IMR-90 (cell line): ENCODE measurements at places on chromosomes 16 and 17. TPM values are rescaled to one million over a fixed set of nuclear protein-coding genes. Genes with fewer than 3 reads are reported as not detected.

DNA sequence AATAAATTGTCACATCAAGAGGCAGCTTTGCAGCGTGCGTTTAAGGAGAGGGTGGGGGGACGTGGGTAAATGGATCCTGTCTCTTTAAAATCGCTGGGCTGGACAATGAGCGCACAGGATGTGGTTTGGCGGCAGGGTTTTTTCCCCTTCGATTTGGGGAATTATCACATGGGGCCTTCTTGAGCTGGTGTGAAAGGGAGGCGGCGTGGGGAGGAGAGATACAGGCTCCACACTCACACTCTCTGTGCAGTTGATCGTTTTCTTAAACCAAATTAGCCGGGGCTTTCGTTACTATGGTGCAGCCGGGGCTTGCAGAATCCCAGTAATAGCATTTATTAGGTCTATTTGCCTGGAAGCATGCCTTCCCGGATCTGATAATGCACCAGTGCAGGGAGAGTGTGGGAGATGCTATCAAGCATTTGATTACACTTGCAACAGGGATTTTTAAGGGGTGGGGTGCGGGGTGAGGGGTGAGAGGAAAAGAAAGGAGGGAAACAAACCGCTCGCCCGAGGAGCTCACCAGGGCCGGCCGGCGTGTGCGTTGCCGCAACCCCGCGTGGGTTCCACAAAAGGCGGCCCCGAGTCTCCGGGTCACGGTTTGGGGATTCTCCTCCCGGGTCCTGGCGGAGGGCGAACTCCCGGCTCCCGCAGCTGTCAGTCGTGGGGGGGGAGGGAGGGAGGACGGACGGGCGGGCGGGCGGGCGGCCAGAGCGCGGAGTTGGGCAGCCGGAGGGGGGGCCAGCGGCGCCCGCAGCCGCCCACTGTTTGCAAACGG lies 58.8 kb upstream of the GSE1 start:
- DNase-seq: peak; percentile 80

DNA sequence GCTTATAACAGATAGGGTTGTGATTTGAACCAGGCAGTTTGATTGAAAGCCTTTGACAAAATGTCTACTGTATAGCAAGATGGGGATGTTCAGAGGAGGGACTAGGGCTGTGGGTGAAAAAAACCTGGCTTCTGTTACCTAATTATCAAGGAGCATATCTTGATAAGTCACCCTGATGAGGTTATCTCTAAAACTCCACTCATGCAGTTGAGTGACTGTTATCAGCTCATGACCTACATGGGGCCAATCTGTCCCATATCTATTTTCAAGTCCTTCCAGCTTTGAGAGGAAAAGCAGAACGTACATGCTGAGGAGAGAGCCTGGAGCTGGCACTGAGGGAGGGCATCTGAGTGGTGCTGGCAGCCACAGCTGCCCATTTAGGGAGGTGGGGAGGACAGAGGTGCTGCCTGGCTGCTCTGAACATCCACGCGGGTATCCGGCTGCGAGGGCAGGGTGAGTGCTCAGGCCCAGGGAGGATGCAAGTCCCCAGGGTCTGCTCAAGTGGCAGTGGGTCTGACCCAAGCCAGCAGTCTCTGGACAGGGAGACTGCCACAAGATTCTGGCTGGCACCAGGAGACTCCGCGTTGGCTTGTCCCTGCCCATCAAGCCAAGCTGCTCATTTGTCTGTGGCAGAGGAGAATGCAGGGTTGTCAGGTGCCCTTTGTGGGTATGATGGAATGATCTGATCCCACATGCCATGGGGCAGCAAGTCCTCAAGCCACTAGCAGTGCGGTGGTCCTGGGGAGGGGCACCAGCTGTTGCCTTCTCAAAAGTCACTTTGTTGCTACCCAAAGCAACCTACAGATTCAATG lies 29.2 kb downstream of the ATPAF2 start:
- DNase-seq: no peak

GRCh38 chr17:78997881-78998280 lies 11.7 kb downstream of the CANT1 start:
- DNase-seq: no peak

DNA sequence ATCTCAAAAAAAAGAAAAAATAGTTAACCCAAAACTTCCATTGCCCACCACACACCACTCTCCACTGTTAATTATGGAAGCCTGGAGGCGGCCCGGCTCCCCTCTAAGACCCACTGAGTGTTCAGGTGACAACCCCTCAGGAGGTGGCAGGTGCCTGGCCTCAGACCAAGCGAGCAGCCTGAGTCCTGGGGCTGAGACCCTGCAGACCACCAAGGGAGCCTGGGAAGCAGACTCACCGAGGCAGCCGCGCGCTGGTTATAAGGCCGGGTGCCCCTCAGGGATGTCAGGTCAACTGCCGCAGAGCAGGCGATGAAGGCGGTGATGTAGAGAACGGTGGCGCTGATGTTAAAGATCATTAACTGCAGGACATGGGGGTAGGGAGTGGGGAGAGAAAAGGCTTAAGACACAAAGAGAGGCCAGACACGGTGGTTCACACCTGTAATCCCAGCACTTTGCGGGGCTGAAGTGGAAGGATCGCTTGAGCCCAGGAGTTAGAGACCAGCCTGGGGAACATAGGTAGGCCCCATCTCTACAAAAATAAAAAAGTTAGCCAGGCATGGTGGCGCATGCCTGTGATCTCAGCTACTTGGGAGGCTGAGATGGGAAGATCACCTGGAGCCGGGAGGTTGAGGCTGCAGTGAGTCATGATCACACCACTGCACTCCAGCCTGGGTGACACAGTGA lies 13.3 kb downstream of the ARL2BP start:
- no peak for DNase-seq

DNA sequence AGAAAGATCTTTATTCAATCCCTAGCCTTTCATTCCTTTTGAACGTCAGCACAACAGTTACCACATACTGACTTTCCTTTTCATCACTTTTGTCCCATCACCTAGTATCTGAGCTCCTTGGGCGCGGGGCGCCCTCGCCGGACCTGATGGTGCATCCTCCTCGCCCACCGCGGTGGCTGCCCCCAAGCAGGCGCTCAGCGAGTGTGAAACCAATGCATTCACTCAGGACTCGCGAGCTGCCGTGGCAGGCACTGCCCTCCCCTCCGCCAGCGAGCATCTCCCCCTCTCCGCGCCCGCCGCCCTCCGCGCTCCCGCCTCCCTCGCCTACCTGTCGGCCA lies 756 bp downstream of the KLHL11 start:
- no peak for DNase-seq

GRCh38 chr16:10138881-10139280 lies 43.3 kb downstream of the GRIN2A start:
- DNase-seq: no peak

KRT9 gene
- not detected in 2 replicates for total RNA-seq

CSH1 gene
- not detected in 2 replicates for total RNA-seq

SULT1A3 gene
- 0.18 and 1.1 TPM in 2 replicates for total RNA-seq
